ENCODE measurements at places on chromosomes 3 and 15. TPM values are rescaled to one million over a fixed set of nuclear protein-coding genes. Genes with fewer than 3 reads are reported as not detected.

- no peak overlapping the region for H3K4me3 ChIP-seq
- peaks cover 8% of the 10 kb centered on the region for H3K4me1 ChIP-seq
- peak overlapping the region; percentile 49 for H3K27ac ChIP-seq
- no peaks in the 10 kb centered on the region for H3K36me3 ChIP-seq
- no peaks in the 10 kb centered on the region for H3K27me3 ChIP-seq
- DNase-seq, result no peak
Observed at GRCh38 chr3:114377426-114377825, 83.6 kb downstream of the TIGIT start.

- no peaks in the 10 kb centered on the region for H3K36me3 ChIP-seq
- H3K4me1 ChIP-seq, result no peaks in the 10 kb centered on the region
- no peak for DNase-seq
- H3K27ac ChIP-seq, result no peak overlapping the region
Observed at GRCh38 chr3:197598404-197598980, 42.7 kb upstream of the BDH1 start.

DNA sequence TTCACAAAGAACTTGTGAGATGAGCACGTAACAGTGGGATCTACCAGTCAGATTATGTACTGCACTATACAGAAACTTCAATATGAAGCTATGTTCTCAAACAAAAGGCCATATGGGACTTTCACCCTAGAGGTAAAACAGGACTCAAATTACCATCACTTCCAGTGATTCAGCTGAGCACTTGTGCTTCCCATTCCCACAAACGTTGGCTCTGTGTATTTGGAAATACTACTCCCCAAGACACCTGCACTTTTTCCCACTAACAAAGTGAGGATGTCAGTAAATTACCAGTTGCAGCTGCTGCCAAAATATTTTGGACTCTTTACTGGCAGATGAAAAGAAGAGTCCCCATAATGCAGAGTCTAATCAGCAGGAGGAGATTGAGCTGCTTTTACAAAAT lies 1570.1 kb downstream of the SI start:
- H3K27ac ChIP-seq, result no peak overlapping the region
- H3K4me1 ChIP-seq, result no peaks in the 10 kb centered on the region
- DNase-seq, result no peak
- no peaks in the 10 kb centered on the region for H3K27me3 ChIP-seq
- no peak overlapping the region for H3K4me3 ChIP-seq

- no peaks in the 10 kb centered on the region for H3K4me1 ChIP-seq
- H3K27me3 ChIP-seq, result no peaks in the 10 kb centered on the region
- no peak overlapping the region for H3K27ac ChIP-seq
Observed at GRCh38 chr15:67003586-67003985, 61.8 kb upstream of the SMAD3 start.

Gene LINGO1
- total RNA-seq, result 1.6 TPM

Gene TMC3
- 0.15 TPM for total RNA-seq

Gene MUC4
- total RNA-seq, result not detected

Measured in breast epithelium (tissue), 4 donors.